Astrocyte (in vitro differentiated cells and primary cell): ENCODE measurements at places on chromosomes 3 and 15. TPM values are rescaled to one million over a fixed set of nuclear protein-coding genes. Genes with fewer than 3 reads are reported as not detected.

DNA sequence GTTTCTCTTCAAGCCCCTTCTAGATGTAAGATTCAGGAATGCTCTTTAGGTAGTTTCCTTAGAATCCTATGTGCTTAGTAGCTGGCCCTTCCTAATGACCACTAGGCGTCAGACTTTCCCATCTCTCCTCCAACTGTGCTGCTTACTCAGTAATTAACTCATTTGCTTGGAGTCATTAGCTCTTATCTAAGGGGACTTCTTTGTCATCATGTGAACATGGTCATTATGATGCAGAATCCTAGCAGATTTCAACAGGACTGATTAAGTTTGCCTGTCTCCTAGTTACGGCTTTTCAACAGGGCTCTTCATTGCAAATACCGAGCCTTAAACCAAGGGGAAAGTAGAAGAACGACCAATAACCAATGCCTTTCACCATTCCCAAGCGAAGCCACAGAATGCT lies 46.4 kb downstream of the GJD2 start:
- peaks cover 26% of the 10 kb centered on the region for H3K27me3 ChIP-seq
- H3K4me3 ChIP-seq: no peak overlapping the region
- no peaks in the 10 kb centered on the region for H3K4me1 ChIP-seq
- H3K36me3 ChIP-seq: no peaks in the 10 kb centered on the region

DNA sequence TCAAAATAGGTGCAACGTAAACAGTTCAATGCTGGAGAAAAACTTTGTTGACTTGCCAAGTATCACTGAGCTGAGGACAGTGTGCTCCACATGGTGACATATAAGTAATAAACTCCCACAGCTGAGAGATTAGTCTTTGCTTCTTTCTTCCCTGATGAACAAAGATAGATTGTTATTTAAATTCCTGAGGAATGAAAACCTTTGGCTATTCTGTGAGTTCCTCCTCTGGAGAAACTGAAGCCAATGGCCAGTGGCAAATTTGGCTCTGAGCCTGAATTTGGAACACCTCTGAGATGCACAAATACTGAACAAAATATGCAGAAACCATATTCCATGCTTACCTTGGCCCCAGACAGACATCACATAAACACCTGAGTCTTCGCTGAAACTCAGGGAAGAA lies 63.3 kb downstream of the RPL22L1 start:
- H3K27me3 ChIP-seq: no peaks in the 10 kb centered on the region
- DNase-seq: no peak
- no peak overlapping the region for H3K27ac ChIP-seq
- peaks cover 37% of the 10 kb centered on the region for H3K4me1 ChIP-seq
- H3K36me3 ChIP-seq: no peaks in the 10 kb centered on the region

DNA sequence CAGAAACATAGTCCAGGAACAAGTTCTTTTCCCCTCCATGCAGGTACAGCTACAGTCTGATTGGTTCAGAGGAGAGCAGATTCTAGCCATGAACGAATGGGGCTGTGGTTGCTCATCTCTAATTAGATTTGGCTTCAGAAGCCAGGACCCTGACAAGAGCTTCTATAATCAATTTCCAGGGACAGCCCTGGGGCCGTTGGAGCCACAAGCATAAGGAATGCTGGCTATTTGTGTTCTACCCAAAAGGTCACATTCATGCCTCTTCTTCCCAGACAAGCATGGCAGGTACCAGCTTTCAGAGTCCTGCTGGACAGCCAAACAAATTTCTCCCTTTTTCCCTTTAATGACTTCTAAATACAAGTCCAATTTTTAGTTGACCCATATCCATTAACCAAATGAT lies 215.5 kb upstream of the LRTM1 start:
- H3K27me3 ChIP-seq: no peaks in the 10 kb centered on the region
- no peak for DNase-seq
- no peaks in the 10 kb centered on the region for H3K36me3 ChIP-seq
- H3K4me1 ChIP-seq: peaks cover 32% of the 10 kb centered on the region
- H3K27ac ChIP-seq: peak overlapping the region; percentile 96

The AHSG gene
- total RNA-seq: not detected in 2 replicates

The CCR5 gene
- total RNA-seq: not detected in 2 replicates

The LYZL4 gene
- total RNA-seq: not detected in 2 replicates
